Ecto neural progenitor cell (in vitro differentiated cells): ENCODE measurements at places on chromosomes 5 and 9.
A peak's percentile ranks its signal among the peaks of the same experiment; 100 is the strongest.

GRCh38 chr9:131235480-131235851 is 40.8 kb downstream of the FAM78A start:
- DNase-seq = peak; percentile 33

GRCh38 chr5:36378551-36378950 is 76.8 kb upstream of the RANBP3L start:
- no peak for DNase-seq

GRCh38 chr9:125912667-125913066 is 165.5 kb downstream of the PBX3 start:
- DNase-seq = no peak

- no peak for DNase-seq
Observed at GRCh38 chr5:171261361-171261760, 47.7 kb upstream of the TLX3 start.

DNA sequence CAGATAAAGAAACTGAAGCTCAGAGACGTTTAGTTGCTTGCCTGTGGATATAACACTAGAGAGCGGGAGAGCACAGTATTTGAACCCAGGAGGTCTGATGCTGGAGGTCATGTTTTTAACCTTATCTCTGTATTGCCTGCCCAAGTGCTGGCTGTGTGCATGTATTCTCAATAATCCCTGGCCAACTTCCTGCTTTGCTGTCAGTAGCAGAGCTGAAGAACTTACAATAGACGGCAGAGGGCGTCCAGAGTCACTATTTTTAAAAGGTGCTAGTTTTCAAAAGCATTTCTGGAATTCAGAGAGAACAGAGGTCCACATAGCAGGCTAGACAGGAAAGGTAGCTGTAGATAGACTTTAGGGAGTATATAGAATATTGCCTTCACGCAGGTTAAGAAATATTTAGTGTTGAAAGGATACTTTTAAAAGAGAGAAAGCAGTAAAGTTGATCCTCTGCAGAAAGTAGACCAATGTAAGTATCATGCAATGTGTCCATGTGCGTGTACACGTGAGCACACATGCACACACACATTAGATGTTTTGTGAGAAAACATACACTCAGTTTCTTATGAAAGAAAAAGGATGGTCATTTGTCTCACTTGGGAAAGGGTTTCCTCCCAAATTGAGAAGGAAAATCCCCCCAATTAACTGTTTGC is 46.3 kb downstream of the PTCD2 start:
- peak; percentile 59 for DNase-seq

- DNase-seq = no peak
Observed at GRCh38 chr9:72025906-72026305, 34.5 kb downstream of the C9orf57 start.

- DNase-seq = no peak
Observed at GRCh38 chr5:119896826-119897536, 267.6 kb downstream of the FAM170A start.

DNA sequence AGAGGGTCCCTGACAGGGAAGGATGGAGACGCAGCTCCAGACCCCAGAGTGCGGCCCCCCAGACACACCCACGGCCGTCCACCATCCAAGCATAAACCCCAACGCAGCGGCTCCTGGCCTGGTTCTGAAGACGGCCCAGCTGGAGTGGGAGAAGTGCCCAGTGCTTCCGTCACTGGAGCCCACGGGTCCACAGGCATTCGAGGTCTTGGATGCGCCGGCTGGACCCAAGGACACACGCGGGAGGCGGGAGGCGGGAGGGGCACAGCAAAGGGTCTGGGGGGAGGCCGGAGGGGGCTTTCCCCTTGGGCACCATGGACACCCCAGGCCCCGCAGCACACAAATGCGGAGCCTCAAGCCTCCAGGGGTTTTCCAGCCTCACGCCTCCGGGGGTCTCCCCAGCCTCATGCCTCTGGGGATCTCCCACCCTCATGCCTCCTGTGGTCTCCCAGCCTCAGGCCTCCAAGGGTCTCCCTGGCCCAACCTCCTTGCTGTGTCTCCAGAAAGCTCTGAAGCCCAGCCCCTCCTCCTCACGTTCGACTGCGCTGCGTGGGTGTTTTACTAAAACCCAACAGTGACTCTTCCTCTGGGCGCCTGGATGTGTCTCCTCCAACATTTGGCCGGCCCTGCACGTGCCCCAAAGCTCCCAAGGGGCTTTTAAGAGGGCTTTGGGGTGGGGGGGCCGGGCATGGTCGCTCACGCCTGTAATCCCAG is 15.2 kb downstream of the EXD3 start:
- DNase-seq = no peak

DNA sequence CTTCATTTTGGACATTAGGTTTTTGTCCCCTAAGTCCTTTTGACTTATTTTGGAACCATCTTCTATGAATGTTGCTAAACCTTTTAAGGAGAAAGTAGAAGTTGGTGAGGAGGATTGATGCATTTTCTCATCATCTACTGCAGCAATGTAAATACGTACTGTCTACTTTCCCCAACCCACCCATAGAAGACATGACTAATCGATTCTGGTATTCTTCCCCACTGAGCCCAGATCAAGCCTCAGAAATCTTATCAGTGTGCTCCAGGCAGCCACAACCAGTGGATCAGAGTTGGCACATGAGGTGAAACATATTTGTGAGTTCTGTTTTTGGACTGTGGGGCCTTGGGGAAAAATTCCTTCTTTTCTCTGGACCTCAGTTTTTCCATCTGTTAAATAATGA is 57.7 kb downstream of the FGF18 start:
- no peak for DNase-seq

DNA sequence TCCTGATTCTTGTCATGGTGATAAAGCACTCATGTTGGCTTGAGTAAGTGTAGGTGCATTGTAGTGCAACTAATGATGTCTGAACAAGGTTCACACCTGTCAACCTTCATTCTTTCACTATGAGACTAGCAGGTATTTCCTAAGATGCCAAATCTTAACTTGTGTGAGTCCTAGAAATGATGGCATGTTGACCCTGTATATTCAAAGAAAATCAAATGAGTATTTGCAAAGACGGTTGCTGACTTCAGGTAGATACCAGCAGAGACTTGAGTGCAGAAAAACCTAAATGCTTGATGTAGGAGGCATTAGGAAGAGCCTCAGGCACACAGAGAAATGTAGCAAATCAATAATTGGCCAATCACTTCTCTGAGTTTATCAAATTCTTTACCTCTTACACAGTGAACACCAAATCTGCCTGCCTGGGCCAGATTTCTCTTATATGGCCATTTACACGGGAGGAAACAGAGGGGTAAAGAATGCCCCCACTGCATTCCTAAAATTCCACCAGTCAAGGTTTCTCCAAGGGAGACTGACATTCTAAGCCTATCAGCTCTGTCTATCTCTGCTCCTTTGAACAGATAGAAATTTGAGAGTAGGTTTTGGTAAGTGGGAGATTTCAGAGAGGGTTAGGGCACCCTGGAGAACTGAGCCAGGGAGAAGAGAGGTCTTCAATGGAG is 488.6 kb upstream of the WWC1 start:
- DNase-seq = no peak

DNA sequence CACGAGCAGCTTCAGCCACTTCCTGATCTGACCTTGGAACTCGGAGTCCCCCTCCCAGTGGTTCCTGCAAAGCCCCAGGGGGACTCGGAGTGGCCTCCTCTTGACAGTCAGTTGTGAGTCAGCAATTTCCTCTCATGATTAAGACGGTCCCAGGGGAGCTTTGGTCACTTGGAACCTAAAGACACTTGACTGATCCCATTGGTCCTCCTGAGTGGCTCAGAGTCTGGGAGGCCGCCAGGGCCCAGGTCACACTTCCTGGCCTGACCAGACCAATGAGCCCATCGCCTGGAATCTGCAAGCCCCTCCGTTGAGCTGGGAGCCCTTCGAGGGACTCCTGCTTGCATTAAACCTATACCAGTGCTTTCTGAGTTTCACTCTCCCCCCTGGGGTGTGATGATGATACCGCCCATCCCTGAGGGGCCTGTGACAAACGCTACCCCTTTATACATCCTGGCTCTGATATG is 29.1 kb downstream of the TSPAN17 start:
- no peak for DNase-seq
